Thoracic aorta (tissue), 2 donors: ENCODE measurements at places on chromosomes 3 and 15. TPM values are rescaled to one million over a fixed set of nuclear protein-coding genes. Genes with fewer than 3 reads are reported as not detected.

- DNase-seq: no peak
- H3K4me3 ChIP-seq: no peak overlapping the region
Observed at GRCh38 chr3:82556113-82556512, 794.7 kb upstream of the GBE1 start.

DNA sequence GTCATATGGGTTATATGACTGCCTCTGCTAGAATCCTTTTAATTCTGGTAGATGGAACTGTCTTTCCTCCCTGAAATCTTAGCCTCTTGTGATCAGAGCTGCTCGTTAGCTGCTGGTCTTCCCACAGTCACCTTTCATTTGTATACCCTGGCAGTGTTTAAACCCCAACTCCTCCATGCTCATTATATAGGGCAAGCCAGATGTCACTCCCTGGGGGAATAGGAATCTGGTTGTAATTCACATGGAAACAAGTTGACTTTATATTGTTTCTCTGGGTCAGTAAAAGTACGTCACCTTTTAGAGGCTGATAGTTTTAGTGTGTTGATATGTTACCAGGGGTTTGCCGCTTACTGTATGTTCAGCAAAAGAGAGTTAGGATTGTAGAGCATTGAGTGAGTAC is 103.5 kb downstream of the ITPR1 start:
- H3K4me3 ChIP-seq: no peak overlapping the region
- DNase-seq: no peak
- no peaks in the 10 kb centered on the region for H3K27me3 ChIP-seq
- H3K27ac ChIP-seq: no peak overlapping the region

DNA sequence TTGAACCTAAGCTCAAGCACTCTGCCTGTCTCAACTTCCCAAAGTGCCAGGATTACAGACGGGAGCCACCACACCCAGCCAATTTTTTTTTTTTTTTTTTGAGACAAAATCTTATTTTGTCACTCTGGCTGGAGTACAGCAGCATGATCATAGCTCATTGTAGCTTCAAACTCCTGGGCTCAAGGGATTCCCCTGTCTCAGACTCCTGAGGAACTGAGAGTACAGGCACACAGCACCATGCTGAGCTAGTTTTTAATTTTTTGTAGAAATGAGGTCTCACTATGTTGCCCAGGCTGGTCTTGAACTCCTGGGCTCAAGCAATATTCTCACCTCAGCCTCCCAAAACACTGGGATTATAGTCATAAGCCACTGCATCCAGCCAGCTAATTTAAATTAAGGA is 36.8 kb upstream of the SUCLG2 start:
- H3K27ac ChIP-seq: no peak overlapping the region
- H3K4me3 ChIP-seq: no peak overlapping the region
- DNase-seq: no peak
- no peaks in the 10 kb centered on the region for H3K27me3 ChIP-seq
- H3K36me3 ChIP-seq: no peaks in the 10 kb centered on the region

GRCh38 chr3:196268284-196269163 is 19.0 kb downstream of the PCYT1A start:
- DNase-seq: no peak
- H3K27me3 ChIP-seq: no peaks in the 10 kb centered on the region
- H3K27ac ChIP-seq: no peak overlapping the region
- peaks cover 34% of the 10 kb centered on the region for H3K36me3 ChIP-seq
- no peaks in the 10 kb centered on the region for H3K4me1 ChIP-seq

Gene VPS8
- 78.0 TPM for total RNA-seq

Gene TEX55
- not detected for total RNA-seq
